ENCODE measurements at places on chromosomes 2 and 18.
A peak's percentile ranks its signal among the peaks of the same experiment; 100 is the strongest.

DNA sequence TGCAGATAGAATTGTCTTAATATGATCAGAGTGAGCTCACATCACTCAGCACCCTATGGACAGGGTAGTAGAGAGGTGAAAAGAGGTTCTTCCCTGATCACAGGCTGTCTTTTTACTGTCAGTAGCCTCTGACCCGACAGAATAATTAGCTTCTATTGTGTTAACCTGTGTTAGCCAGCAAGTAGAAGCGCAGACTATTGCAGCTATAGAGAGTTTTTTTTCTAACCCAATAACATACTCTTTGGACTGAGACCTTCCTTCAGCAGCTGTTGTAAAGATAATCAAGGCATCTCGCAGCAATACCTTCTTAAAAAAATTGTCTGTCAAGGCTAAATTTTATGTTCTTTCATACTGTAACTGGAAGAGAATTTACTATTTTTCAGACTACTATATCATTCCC, 670.4 kb downstream of the ADCYAP1 start:
- H3K4me1 ChIP-seq: no peaks in the 10 kb centered on the region
- no peaks in the 10 kb centered on the region for H3K27me3 ChIP-seq
- no peaks in the 10 kb centered on the region for H3K36me3 ChIP-seq
- no peak overlapping the region for H3K4me3 ChIP-seq
- H3K27ac ChIP-seq: no peak overlapping the region

DNA sequence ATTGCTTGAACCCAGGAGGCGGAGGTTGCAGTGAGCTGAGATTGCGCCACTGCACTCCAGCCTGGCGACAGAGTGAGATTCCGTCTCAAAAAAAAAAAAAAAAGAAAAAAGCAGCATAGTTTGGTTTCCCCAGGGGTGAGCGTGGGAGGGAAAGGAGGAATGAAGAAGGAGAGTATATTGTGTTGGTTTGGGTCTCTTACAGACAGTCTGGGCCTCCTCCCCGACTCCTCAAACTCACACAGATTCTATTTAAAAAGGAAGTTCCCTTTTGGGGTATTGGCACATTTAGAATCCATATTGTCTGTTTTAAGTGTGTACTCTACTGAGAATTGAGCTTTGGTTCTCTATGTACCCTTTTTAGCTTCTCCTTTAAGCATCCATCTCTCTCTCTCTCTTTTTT, 27.4 kb upstream of the SLC20A1 start:
- H3K36me3 ChIP-seq: no peaks in the 10 kb centered on the region
- H3K4me3 ChIP-seq: no peak overlapping the region
- H3K27me3 ChIP-seq: no peaks in the 10 kb centered on the region
- H3K27ac ChIP-seq: no peak overlapping the region
- peaks cover 3% of the 10 kb centered on the region for H3K4me1 ChIP-seq

GRCh38 chr2:86079981-86080911, 25.4 kb downstream of the POLR1A start:
- H3K4me1 ChIP-seq: peaks cover 15% of the 10 kb centered on the region
- H3K27ac ChIP-seq: no peak overlapping the region
- DNase-seq: peak; percentile 21
- no peaks in the 10 kb centered on the region for H3K27me3 ChIP-seq
- no peak overlapping the region for H3K4me3 ChIP-seq
- H3K36me3 ChIP-seq: peaks cover 17% of the 10 kb centered on the region

GRCh38 chr18:48835119-48835518, 115.6 kb downstream of the SMAD7 start:
- no peaks in the 10 kb centered on the region for H3K36me3 ChIP-seq
- no peaks in the 10 kb centered on the region for H3K27me3 ChIP-seq
- no peak for DNase-seq
- no peak overlapping the region for H3K4me3 ChIP-seq

DNA sequence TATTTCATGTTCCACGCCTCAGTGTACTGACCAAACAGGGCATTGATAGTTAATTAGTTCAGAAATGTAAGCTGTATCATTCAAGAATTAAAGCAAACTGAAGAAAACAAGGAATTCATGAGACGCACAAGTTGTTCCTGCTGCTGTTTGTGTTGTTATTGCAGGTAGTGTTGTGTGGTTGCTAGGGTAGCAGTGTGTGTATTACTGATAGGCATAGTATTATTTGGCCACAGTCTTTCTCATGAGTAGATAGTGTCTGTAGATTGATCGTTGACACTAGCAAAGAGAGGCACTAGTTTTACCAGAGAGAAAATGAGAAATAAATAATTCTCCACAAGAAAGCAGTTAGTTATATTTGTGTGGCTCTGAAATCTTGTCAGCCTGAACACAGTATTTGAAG, 548.6 kb downstream of the LRP1B start:
- no peaks in the 10 kb centered on the region for H3K27me3 ChIP-seq
- DNase-seq: no peak
- no peak overlapping the region for H3K4me3 ChIP-seq
- H3K4me1 ChIP-seq: no peaks in the 10 kb centered on the region

- H3K4me3 ChIP-seq: no peak overlapping the region
- no peaks in the 10 kb centered on the region for H3K36me3 ChIP-seq
- no peak for DNase-seq
- no peaks in the 10 kb centered on the region for H3K27me3 ChIP-seq
Observed at GRCh38 chr2:160826496-160826895, 332.9 kb upstream of the RBMS1 start.

- H3K27me3 ChIP-seq: no peaks in the 10 kb centered on the region
- no peak overlapping the region for H3K4me3 ChIP-seq
- no peaks in the 10 kb centered on the region for H3K4me1 ChIP-seq
- DNase-seq: no peak
Observed at GRCh38 chr2:229201521-229201920, 69.6 kb downstream of the PID1 start.

- no peaks in the 10 kb centered on the region for H3K36me3 ChIP-seq
- no peaks in the 10 kb centered on the region for H3K27me3 ChIP-seq
- no peak for DNase-seq
- no peak overlapping the region for H3K4me3 ChIP-seq
- H3K27ac ChIP-seq: no peak overlapping the region
- H3K4me1 ChIP-seq: no peaks in the 10 kb centered on the region
Observed at GRCh38 chr2:202064171-202064880, 8.7 kb upstream of the KIAA2012 start.

- H3K4me3 ChIP-seq: peak within 1 kb of the TSS; percentile 61
- H3K27me3 ChIP-seq: no peaks in the 10 kb centered on the region
- peaks cover 24% of the 10 kb centered on the region for H3K4me1 ChIP-seq
- H3K27ac ChIP-seq: peak within 1 kb of the TSS; percentile 93
- no peak for DNase-seq
- no peaks in the 10 kb centered on the region for H3K36me3 ChIP-seq
Observed at GRCh38 chr2:85577386-85578242, at the start of gene VAMP8. VAMP8 (plus strand) TSS chr2:85577586; CDS start chr2:85577647, 61 bp downstream.

DNA sequence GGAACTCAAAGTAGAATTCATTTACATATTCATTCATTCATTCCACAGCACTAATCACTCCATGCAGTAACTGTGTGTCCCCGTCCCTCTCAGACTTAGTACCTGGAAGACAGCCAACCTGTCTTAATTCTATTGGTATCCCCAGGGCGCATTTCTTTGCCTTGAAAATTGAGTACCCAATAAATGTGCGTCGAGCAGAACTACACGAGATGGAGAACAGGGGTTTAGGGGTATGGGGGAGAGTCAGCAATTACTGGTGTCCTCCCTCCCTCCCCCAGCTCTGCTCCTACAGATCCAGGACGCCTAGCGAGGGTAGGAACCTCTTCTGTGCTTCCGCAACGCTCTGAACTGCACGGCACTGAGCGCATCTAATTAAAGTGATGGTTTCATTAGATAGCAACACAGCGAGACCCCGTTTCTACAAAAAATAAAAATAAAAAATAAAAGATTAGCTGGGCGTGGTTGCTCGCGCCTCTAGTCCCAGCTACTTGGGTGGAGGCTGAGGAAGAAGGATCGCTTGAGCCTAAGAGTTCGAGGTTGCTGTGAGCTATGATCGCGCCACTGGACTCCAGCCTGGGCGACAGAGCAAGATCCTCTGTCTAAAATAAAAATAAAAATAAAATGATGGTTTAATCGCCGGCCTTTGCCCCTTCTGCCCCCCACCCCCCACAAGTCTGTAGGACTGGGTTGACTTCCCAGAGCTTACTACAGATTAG, 614 bp upstream of the FKBP1B start:
- H3K36me3 ChIP-seq: no peaks in the 10 kb centered on the region
- peaks cover 52% of the 10 kb centered on the region for H3K4me1 ChIP-seq
- H3K27me3 ChIP-seq: no peaks in the 10 kb centered on the region
- H3K27ac ChIP-seq: no peak overlapping the region
- peak overlapping the region; percentile 75 for H3K4me3 ChIP-seq
- no peak for DNase-seq

DNA sequence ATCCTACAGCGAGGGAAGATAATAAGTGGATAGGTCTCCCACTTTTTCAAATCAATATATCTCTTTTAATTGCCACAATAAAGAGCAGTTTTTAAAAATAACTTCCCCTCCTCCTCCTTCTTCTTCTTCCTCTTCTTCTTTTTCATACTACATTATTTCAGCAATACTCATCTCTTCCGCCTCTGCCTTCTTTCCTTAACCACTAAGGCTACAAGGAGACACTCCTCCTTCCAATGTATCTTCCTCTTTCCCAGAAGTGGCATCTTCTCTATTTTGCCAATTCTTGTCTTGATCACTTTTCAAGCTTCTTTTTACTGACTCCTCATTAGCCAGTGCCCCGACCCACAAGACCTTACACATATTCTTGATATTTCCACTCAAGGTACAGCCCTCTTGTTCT, 546.6 kb upstream of the CHAC2 start:
- H3K36me3 ChIP-seq: no peaks in the 10 kb centered on the region
- DNase-seq: no peak
- no peaks in the 10 kb centered on the region for H3K27me3 ChIP-seq
- H3K4me1 ChIP-seq: no peaks in the 10 kb centered on the region
- H3K27ac ChIP-seq: no peak overlapping the region

DNA sequence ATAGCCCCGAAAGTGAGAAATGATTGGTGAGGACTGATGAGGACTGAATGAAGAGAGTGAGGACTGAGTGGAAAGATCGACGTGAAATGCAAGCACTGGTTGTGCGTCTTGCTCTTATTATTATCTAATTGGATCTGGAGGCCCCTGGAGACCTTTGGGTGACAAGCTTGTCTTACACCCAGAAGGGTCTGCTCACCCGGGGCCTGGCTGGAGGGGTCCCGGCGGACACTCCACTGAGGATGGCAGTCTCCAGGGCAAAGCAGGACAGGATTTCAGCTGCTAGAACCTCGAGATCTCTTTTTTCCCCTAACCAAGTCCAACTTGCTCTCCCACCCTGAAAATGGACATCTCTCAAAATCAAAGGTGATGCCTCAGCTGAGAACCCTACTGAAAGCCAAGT, 160.2 kb downstream of the MYT1L start:
- no peak for DNase-seq
- H3K36me3 ChIP-seq: no peaks in the 10 kb centered on the region
- no peaks in the 10 kb centered on the region for H3K27me3 ChIP-seq
- no peak overlapping the region for H3K27ac ChIP-seq
- H3K4me3 ChIP-seq: no peak overlapping the region
- no peaks in the 10 kb centered on the region for H3K4me1 ChIP-seq

DNA sequence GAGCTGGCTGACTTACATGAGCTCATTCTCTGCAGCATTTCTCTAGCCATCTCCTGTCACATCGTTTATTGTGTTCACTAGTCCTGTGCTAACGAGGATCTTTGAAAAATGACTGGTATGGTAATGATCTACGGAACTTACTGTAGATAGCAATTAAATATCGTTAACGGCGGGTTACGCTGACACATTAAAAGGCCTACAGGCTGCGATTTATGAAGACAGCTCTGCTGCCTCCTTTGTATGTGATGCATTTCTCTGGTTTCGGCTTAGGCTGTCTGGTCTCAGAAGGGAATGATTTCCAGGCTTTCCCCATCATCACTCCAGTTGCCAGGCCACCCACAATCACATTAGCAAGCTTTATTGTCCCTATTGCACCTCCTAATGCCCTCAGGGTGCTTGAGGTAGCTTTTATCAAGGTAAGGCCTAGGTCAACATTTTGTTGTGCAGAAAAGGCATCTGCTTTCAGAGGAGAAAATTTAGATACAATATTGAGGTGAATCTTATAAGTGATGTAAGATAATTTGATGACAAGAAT, 284.4 kb downstream of the SOX11 start:
- peaks cover 4% of the 10 kb centered on the region for H3K27me3 ChIP-seq
- DNase-seq: no peak
- H3K4me1 ChIP-seq: no peaks in the 10 kb centered on the region
- H3K4me3 ChIP-seq: no peak overlapping the region

DNA sequence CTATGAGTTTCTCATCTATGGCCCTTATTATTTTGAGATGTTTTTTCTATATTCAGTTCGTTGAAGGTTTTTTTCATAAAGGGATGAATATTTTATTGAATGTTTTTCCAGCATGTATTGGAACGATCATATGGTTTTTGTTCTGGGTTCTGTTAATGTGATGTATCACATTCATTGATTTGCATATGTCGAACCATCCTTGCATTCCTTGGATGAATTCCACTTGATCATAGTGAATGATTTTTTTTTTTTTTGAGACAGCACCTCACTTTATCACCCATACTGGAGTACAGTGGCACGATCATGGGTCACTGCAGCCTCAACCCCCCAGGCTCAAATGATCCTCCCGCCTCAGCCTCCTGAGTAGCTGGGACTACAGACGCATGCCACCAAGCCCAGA, 5.5 kb upstream of the NEMP2 start:
- H3K4me3 ChIP-seq: no peak overlapping the region
- H3K36me3 ChIP-seq: no peaks in the 10 kb centered on the region
- no peak overlapping the region for H3K27ac ChIP-seq
- no peaks in the 10 kb centered on the region for H3K4me1 ChIP-seq
- no peak for DNase-seq

GRCh38 chr18:40019797-40020392, 1935.1 kb upstream of the PIK3C3 start:
- H3K4me3 ChIP-seq: no peak overlapping the region
- H3K4me1 ChIP-seq: no peaks in the 10 kb centered on the region
- no peaks in the 10 kb centered on the region for H3K36me3 ChIP-seq

DNA sequence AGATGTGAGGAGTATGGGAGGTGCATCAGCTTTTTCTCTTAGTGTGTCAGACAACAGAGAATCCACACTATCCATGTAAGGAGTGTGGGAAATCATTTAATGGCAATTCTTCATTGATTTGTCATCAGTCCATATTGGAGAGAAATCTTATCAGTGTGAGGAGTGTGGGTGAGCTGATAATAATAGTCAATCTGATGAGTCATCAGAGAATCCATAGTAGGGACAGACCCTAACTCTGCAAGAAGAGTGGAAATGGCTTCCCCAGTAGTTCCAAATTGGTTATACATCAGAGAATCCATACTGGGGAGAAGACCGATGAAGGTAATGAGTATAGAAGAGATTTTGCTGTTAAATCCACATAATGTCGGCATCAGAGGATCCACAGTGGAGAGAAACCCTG, 150.5 kb upstream of the THUMPD2 start:
- H3K4me3 ChIP-seq: no peak overlapping the region
- H3K27ac ChIP-seq: no peak overlapping the region
- H3K4me1 ChIP-seq: no peaks in the 10 kb centered on the region
- H3K36me3 ChIP-seq: no peaks in the 10 kb centered on the region
- H3K27me3 ChIP-seq: no peaks in the 10 kb centered on the region

- no peaks in the 10 kb centered on the region for H3K36me3 ChIP-seq
- H3K27me3 ChIP-seq: no peaks in the 10 kb centered on the region
- no peak overlapping the region for H3K4me3 ChIP-seq
Observed at GRCh38 chr2:185618625-185619024, 120.0 kb upstream of the FSIP2 start.
